ENCODE measurements at places on chromosomes 12 and 14. TPM values are rescaled to one million over a fixed set of nuclear protein-coding genes. Genes with fewer than 3 reads are reported as not detected.

TAS2R9 gene
- total RNA-seq, result not detected

KRT72 gene
- not detected for total RNA-seq

PALS1 gene
- total RNA-seq, result 45.0 TPM

RHEBL1 gene
- not detected for total RNA-seq

RTL1 gene
- 0.31 TPM for total RNA-seq

INHBC gene
- not detected for total RNA-seq

GRCh38 chr14:83611906-83612390, 1918.0 kb upstream of the FLRT2 start:
- no peak for ATAC-seq

DNA sequence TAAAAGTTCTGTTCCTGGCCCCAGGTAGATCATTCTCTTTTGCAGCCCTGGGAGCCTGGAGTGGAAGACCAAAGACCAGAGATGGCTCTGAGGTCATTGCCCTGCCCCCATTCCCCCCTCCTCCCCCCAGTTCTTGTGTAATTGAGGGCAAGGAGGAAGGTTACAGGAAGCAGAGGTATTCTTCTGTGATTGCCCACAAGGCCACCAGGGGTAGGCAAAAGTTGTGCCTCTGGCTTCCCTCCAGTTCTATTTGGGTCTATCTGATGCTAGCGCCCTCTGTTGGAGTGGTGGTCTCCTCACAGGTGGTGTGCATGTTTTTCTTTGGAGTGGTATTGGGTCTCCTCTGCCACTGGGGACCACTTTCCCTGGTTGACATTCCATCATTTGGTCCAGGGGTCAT, 41.2 kb upstream of the CRY1 start:
- ATAC-seq, result no peak

DNA sequence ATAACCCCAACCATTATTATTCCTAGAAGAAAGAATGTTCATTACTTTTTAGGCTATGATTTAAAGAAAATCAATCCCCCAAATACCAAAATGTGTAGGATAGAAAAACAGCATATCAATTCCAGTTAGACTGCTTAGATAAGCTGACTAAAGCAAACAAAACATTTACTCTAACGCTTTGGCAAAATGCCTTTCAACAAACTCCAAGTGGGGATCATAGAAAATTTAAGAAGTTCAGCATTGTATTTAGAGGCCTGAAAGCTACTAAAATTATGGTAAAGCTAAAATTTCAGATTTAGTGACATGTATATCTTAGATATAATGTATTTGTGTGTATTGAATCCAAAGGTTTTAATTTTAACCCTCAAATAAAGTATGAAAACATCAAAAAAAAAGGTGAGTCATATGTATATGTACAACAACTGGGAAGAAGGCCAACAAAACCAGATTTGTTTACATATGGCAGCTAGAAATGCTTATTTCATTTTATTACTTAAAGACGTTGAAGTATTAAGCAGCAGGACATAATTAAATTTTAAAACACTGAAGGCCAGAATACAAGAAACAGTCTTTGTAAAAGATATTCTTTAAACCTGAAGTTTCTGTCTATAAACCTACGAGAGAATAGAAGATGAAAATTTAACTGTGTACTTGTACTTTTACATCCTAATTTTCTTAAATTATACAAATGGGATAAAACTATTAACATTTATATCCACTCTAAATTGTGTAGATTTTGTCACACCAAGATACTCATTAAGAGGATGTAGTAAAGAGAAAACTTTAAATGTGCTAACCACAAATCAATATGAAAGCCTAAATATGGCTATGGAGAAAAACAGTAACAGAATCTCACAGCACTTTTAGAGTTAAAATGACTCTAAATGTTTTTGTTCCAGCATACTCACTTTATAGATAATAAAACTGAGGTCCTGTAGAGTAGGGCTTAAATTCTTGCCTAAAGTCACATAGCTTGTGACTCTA, 71.4 kb downstream of the SLC41A2 start:
- ATAC-seq, result no peak

GRCh38 chr14:63220526-63220925, 16.3 kb downstream of the RHOJ start:
- ATAC-seq, result no peak

DNA sequence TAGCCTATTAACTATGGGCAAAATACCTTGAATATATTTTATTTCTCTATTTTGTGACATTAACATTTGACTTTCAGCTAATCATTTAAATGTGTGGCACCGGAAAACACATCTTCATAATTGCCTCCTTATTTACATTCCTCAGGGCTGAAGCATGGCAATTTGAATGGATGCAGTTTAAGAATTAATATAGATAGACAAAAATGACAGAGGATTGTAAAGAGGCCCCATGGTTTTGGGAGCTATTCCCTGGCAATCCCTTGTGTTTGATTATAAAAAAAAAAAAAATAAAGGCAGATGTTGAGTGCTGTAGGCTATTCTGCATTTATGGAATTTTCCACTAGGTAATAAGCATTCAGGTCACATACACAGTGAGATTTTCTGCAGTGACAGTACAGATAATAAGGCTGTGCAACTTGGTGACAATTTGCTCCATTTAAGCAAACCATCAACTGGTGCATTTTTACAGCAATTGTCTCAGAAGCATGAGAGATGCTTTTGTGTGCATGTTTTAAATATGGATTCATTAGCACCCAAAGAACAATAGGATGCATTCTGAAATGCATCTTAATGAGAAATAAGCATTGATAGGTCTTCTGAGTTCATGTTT, 123.2 kb upstream of the SLC38A4 start:
- no peak for ATAC-seq

DNA sequence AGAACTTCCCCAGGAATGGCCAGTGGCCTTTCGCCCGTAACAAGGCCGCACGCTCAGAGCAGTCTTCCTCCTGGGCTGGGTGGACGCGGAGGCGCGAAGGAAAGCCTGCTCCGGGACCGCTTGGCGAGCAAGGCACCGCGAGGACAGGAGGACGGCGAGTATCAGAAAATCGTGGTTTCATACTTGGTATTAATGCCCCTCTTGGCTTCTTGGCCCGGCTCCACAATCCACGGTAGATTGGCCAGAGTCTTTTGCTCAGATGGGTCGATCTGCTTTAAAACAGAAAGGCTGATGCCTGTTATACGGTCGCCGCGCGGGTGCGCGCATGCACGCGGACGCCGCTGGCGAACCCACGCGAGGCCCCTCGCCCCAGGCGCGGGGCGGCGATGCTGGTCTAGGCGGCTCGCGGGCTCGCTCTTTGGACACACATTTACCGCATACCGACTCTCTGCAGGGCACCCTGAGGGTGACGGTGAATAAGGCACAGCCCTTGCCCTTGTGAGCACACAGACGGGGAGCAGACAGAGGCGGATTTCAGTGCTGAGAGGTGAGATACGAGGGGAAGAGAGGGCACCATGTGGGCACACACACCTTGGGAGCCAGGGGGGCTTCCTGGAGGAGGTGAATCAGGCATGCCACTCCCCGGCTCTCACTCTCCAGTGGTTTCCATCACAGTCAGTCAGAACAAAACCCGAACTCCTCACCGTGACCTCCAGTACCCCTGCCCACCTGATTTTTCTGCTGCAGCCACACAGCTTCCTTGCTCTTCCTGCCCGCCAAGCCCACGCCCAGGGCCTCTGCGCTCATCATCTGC, 100.7 kb downstream of the APAF1 start:
- ATAC-seq, result peak; percentile 42

GRCh38 chr12:15733136-15733535, 56.1 kb downstream of the EPS8 start:
- ATAC-seq, result no peak

DNA sequence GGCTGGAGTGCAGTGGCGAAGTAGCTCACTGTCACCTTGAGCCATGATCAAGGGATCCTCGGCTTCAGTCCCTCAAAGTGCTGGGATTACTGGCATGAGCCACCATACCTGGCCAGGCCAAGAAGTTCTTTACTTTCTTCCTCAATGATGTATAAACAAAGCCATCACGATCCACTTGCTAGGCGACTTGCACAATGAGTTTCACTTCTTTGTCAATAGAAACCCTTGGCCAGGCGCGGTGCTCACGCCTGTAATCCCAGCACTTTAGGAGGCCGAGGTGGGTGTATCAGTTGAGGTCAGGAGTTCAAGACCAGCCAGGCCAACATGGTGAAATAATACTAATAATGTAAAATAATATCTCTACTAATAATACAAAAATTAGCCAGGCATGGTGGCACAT, 14.4 kb upstream of the SPSB2 start:
- ATAC-seq, result no peak

GRCh38 chr14:29643433-29644211, 284.0 kb downstream of the PRKD1 start:
- ATAC-seq, result no peak

- ATAC-seq, result no peak
Measured at GRCh38 chr12:61647566-61647965, 612.6 kb upstream of the USP15 start.

DNA sequence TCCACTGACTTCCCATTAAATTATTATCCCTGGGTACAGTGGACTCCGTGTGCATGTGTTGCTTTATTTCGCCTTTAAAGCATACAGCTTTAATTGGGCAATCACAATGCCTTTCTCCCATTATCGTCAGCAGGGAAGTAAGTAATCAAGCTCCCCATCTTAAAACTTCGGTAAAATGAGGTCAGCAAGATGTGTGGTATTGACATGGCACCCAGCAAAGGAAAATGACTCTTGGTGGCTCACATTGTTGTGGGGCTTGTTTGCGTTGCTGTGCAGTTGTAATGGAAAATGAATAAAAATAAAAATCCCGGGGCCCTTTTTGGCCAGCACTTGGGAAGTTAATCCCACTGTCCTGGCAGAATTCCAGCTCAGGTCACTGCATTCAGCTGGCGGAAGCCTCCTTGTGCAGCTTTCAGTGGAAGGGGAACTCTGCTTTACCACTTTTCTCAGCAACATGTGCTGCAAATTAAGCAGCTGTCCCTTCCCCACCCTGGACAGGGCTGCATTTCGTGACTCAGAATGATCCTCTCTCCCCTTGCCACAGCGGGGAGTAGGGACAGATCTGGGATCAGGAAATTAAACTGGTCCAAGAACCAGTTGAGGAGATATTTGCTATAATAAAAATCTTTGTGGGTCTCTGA, 13.9 kb upstream of the ATP2A2 start:
- ATAC-seq, result peak; percentile 65

DNA sequence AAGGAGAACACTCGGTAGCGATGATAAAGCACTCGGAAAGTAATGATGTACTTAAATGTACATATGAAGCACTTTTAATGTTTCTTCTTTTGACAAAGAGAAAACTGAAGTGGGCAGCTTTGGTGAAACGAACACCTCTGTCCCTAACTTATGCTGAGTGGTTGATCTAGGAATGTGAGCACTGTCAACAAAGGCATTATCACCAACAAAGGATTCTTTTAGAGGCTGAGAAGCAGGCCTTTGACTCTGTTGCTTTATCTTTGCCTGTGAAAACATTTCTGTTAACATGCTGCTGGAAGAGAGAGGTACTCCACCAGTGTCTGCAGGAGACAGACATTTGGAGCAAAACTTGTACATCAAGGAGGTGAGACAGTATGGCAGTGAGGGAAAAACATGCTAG, 103.2 kb upstream of the VRK1 start:
- ATAC-seq, result no peak

DNA sequence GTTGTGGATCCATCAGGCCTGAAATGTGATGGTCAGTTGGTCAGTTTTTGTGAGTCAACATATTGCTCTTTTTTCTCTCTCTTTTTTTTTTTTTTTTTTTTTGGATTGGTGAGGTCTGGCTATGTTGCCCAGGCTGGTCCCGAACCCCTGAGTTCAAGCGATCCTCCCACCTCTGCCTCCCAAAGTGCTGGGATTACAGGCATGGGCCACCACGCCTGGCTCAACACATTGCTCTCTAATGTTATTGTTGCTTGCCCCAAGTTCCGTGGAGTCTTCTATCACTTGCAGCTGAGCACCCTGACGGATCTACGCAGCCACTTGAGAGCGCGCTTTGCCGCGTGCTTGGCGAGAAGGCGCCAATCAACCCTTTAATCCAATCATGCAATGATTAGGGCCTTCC, 69.5 kb upstream of the DIO3 start:
- no peak for ATAC-seq

DNA sequence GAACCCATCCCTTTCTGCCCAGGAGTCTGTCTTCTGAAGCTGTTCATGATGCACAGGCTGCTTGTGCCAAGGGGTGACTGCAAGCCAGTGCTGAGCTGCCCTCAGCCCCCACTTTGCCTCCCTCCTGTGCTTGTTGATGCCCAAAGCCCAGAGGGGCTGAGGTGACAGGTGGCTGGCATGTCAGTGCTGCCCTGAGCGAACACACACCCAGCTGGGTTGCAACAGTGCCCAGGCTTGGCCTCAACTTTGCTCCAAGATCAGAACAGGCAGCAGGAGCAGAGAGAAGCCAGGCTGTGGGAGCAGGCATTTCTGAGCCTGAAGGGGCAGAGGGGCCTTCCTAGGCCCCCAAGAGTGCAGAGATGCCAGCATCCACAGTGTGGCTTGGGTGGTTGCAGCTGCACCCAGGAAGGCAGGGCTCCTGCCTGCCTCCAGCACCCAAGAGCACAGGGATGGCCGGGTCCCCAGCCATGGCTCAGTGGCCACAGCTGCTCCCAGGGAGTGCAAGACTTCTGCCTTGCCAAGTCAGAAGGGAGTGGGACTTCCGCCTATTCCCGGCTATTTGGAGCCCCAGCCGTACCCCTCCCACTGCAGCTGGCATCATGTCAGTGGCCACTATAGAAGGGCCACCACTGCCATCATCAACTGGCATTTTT, 83.1 kb downstream of the SLC16A7 start:
- no peak for ATAC-seq

DNA sequence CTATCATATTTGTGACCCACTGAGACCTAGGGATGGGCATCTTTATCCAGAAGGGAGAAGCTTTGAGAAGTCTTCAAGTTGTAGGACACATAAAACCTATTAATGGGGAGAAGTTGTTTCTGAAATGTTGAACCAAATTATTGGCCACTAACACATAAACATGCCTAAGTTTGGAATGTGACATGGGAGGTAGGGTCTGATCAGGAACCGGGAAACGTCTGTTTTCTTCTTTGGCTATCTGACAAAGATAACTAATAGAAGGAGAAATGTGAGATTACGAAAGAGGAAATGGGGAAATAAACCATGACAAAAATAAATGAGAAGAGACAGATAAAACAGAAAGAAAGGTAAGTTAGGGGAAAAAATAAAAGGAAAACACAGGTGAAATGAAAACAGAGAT, 425.2 kb downstream of the EGLN3 start:
- no peak for ATAC-seq

DNA sequence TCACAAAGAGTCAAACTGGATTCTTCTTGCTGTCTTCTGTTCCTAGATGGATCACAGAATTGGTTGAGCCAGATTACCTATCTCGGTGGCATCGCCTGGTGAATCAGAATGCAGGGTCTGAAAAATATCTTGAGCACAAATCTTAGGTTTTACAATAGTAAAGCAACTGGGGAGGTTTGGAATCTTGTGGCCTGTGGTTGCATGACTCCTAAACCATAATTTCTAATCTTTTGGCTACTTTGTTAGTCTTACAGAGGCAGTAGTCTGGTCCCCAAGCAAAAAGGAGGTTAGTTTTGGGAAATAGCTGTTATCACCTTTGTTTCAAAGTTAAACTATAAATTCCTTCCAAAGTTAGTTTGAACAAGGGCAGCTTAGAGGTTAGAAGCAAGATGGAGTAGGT, 1488.5 kb upstream of the FLRT2 start:
- ATAC-seq, result no peak

Measured in gastroesophageal sphincter (tissue), 4 donors.